Smooth muscle cell of bladder (primary cell): ENCODE measurements at places on chromosomes 3 and 15. TPM values are rescaled to one million over a fixed set of nuclear protein-coding genes. Genes with fewer than 3 reads are reported as not detected.

The TNFSF10 gene
- total RNA-seq, result 3.0 and 5.4 TPM in 2 replicates

The ONECUT1 gene
- total RNA-seq, result 0.09 and 0.14 TPM in 2 replicates

The NAALADL2 gene
- 12.9 and 13.7 TPM in 2 replicates for total RNA-seq

The GOLGA6B gene
- 0.09 TPM in 1 of 2 replicates, not detected in the other for total RNA-seq
